ENCODE measurements at places on chromosomes 16 and 17. TPM values are rescaled to one million over a fixed set of nuclear protein-coding genes. Genes with fewer than 3 reads are reported as not detected.

ASB16 gene
- total RNA-seq, result not detected

SHISA6 gene
- total RNA-seq, result not detected

KRT27 gene
- total RNA-seq, result not detected

SPHK1 gene
- 16.6 TPM for total RNA-seq

LGALS9B gene
- total RNA-seq, result not detected

NUDT21 gene
- 54.5 TPM for total RNA-seq

HS3ST3B1 gene
- total RNA-seq, result 22.8 TPM

RMI2 gene
- total RNA-seq, result 10.9 TPM

KCNJ16 gene
- not detected for total RNA-seq

PRSS53 gene
- total RNA-seq, result 8.1 TPM

Data from epithelial cell of alveolus of lung (primary cell).